ENCODE measurements at places on chromosomes 5 and 9. TPM values are rescaled to one million over a fixed set of nuclear protein-coding genes. Genes with fewer than 3 reads are reported as not detected.

DNA sequence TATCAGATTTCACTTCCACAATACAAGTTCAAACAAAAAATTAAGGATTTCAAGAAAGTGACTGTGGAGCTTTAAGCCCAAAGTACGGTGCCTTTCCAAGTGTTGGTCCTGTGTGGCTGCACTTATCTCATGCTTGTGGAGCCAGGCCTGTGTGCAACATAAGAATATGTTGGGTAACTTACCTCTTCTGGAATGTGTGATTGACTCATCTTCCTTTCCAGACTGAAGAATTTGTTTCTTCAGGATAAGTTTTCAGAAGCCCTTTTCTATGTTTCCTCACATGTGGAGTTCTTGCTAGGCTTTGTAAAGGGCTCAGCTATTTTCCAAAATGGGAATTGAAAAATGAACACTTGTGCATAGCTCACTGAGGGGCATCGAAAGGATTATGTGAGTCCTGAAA is 485.1 kb upstream of the PAPPA start:
- DNase-seq = no peak

FLT4 gene
- total RNA-seq = 3.8 TPM

- no peak for DNase-seq
Observed at GRCh38 chr5:15566306-15566705, 66.3 kb downstream of the FBXL7 start.

DNA sequence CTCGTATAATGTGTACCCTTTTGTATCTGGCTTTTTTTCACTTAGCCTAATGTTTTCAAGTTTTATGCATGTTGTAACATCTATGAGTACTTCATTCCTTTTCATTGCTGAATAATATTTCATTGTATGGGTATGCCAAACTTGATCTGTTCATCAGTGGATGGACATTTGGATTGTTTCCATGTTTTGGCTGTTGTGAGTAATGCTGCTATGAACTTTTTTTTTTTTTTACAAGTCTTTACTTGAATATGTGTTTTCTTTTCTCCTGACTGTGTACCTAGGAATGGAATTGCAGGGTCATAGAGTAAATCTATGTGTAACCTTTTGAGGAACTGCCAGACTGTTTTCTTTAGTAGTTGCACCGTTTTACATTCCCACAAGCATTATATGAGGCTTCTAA is 52.4 kb downstream of the MTREX start:
- no peak for DNase-seq

RARS1 gene
- 58.1 TPM for total RNA-seq

DNA sequence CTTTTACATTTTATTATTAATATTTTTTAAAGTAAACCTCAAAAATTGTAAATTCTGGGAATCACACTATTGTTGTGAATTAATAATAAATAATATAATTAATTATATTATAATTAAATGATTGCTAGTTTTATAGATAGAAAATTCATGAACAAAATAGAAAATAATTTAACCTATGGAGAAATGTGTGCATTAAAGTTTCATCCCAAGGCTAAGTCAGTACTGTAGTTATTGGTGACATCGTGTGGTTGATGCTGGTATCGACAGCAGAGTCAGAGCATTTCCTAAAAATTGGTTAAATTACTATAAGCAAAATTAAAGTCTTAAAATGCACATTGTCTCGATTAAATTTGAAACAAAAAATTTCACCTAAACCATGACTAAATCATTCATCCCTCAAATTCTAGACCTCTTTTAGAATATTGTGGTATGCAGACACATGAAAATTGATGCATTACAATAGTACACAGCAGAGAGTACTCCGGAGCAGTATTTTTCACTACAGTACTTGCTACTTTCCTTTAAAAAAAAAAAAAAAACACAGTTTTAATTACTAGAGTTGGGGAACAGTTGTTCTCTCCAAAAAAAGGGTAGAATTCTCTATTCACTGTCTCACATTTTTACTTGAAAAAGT is 73.9 kb downstream of the RORB start:
- peak; percentile 11 for DNase-seq

AQP7 gene
- total RNA-seq = 8.3 TPM

DNA sequence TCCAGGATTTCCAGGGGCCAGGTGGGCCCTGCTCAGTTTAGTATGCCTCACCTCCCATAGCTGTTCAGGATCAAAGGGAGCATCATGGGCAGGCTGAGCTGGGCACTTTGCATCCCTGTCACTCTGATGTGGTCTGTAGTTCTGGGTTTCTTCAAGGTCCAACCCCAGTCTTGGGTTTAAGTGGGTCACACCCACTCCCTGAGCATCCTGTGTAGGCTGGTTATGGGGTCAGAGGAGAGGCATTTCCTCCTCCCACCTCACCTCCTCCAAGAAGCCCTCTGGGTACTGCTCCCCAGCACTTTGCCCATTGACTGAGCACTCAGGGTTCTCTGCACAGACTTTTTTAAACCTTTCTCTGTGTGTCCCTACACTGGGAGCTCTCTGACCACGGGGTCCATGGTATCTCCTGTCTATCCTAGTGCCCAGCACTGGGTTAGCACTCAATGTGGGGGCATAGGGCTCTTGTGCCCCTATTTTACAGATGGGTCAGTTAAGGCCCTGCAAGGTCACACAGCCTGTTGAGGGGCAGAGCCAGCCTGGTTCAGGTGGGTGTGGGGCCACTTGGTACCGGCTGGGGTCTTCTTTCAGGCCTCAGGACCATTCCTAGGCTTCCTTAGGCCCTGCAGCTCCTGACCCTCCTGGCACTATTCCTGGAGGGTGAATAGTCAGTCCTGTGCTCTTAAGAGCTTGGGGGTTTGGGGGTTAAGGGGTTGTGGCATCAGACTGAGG is 19.0 kb downstream of the CXXC5 start:
- no peak for DNase-seq

FBXW2 gene
- 58.2 TPM for total RNA-seq

CD72 gene
- total RNA-seq = 1.2 TPM

PCDHGA5 gene
- 1.5 TPM for total RNA-seq

DNA sequence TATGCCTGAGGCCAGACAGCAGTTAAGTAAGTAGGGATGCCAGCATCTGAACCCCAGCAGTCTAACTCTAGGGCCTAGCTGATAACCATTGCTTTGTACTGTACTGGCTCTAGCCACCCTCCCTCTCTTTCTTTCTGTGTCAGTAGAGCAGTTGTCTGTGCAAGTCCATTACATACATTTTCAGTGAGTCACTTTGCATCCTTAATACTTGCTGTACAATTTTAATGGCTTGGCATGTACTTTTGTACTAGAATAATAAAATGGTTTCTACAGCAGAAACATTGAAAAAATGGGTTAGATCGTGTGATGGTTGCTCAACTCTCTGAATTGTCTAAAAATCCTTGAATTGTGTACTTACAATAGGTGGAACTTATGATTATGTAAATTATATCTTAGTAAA is 1.5 kb upstream of the TTC39B start:
- no peak for DNase-seq
